EL (cell line): ENCODE measurements at places on chromosomes 2 and 18.

GRCh38 chr18:44729631-44730101 lies 49.0 kb downstream of the SETBP1 start:
- DNase-seq = peak; percentile 79

GRCh38 chr2:83565181-83565580 lies 893.9 kb downstream of the SUCLG1 start:
- no peak for DNase-seq

- DNase-seq = no peak
These were observed 49.0 kb upstream of the EPAS1 start for GRCh38 chr2:46248171-46248570.

GRCh38 chr2:234885886-234886285 lies 65.9 kb upstream of the SH3BP4 start:
- no peak for DNase-seq

DNA sequence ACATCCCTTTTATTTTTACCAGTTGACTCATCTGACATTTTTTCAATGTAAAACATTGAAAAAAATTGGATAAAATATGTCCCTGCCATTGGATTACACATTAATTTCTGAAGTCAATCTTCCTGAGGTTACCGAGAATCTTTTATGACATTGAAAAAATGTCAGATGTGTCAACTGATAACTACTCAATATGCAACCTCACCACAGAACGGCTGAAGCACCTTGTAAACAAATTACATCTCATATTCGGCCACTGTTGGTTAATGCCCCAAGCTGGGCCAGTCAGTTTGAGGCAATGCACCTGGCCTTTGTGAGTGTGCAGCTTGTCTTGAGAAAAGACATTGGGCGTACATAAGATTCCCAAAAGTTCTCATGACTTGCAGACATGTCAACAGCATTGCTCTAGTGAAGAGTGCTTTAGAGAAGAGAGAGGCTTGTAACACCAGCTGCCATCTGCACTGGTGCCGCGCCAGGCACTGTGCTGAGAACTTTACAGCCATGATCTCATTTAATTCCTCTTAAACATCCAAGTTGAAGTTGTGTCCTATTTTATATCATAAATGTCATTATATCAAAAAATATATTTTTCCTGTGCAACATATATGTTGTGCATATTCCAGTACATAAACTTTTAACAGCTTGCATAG lies 112.7 kb upstream of the SLC35G4 start:
- DNase-seq = no peak

GRCh38 chr2:2580341-2580740 lies 249.3 kb upstream of the MYT1L start:
- DNase-seq = no peak

DNA sequence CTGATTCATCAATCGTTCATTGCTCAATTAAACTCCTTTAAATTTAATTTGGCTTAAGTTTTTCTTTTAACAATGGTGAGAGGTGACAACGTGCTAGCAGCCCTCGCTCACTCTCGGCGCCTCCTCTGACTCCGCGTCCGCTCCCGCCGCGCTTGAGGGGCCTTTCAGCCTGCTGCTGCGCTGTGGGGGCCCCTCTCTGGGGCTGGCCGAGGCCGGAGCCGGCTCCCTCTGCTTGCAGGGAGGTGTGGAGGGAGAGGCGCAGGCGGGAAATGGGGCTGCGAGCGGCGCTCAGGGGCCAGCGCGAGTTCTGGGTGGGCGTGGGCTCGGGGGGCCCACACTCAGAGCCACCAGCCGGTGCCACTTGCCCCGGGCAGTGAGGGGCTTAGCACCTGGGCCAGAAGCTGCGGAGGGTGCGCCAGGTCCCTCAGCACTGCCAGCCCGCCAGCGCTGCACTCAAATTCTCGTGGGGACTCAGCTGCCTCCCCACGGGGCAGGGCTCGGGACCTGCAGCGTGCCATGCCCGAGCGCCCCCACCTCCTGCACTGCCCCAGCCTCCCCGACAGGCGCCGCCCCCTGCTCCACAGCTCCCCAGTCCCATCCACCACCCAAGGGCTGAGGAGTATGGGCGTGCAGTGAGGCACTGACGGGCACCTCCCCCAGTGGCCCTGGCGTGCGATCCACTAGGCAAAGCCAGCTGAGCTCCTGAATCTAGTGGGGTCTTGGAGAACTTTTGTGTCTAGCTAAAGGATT lies 19.6 kb downstream of the ANKMY1 start:
- DNase-seq = no peak

DNA sequence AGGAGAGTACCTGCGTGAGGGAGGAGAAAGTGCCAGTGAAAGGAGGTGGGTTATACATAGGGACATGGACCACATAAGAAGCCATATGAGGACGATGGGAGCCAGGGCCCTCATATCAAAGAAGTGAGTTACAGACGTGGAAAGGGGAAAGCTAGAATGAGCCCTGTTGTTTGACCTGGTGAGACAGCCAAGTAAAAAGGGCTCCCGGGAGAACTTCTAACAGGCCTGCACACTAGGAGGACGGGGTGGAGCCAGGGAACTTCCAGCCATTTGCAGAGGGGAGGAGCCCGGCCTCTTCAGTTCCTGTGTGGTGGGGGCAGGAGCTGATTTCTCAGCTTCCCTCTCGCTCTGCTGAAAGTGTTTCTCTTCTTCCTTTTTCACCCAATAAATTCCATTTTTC lies 84.1 kb upstream of the SLC66A3 start:
- peak; percentile 14 for DNase-seq

GRCh38 chr18:58632552-58632951 lies 3.7 kb upstream of the ALPK2 start:
- DNase-seq = no peak

- DNase-seq = no peak
These were observed 42.9 kb downstream of the AGAP1 start for GRCh38 chr2:235536711-235537110.

DNA sequence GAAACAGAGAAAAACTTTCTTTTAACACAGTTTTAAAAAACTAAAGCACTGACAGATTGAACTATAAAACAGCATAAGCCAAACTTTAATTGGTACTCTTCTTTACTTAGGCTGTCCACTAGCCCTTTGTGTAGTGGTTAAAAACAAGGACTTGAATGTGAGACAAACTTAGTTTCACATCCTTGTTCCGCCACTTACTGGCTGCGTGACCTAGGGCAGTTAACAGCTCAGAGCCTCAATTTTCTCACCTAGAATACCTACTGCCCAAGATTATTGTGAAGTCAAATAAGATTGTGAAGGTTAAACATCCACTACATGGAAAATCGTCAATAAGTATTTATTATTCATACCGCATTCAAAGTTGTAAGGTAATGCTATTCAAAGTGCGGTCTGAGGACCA lies 2.0 kb downstream of the WDR35 start:
- DNase-seq = no peak

GRCh38 chr2:217478831-217479455 lies 523.9 kb downstream of the TNS1 start:
- DNase-seq = no peak

DNA sequence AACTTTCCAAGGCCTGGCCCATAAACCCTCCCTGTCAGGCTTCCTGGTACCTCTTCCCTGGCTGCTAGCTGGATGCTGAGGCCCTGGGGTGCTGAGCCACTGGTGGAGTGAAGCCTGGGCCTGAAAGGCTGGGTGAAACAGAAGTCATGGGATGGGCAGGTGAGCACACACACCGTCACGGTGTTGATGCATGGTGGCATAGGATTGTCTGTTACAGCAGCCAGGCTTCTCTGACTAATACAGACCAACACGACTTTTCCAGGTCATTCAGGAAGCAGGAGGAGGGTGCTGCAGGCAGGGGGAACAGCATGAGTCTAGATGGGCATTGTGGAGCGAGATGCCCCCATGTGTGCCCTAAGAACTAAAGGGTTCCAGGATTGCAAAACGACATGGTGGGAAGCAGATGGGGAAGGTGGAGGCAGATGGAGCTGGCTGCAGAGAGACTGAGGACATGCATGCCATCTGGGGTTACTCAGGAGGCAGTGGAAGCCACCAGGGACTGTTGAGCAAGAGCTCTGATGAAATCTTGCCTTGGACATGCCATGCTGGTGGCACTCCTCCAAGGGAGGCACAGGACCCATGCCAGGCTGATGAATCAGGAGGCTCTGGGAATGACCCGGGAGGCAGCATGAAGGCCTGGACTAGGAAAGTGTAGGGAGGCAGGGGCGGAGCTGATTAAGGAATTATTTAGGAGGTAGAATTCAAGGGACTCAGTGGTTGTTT lies 480.9 kb downstream of the TSN start:
- peak; percentile 72 for DNase-seq

DNA sequence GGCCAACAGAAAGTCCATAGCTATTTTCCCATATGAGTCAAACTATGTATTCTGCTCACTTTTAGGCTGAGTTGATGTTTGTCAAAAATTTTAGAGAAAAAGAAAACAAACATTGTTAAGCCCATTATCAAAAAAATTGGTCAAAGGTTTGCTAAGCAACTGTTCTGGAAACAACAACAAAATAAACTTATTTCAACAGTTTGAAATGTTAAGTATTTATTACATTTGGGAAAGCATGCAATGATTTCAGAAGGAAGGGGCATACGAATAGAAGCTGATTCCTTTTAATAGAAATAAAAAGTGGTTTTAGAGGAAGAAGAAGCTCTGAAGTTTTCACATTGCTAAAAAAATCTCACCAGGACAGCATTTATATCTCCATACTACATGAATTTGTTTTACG lies 1837.5 kb upstream of the CELF4 start:
- no peak for DNase-seq

- DNase-seq = no peak
These were observed 245.7 kb downstream of the LOXHD1 start for GRCh38 chr18:46411191-46411828.

DNA sequence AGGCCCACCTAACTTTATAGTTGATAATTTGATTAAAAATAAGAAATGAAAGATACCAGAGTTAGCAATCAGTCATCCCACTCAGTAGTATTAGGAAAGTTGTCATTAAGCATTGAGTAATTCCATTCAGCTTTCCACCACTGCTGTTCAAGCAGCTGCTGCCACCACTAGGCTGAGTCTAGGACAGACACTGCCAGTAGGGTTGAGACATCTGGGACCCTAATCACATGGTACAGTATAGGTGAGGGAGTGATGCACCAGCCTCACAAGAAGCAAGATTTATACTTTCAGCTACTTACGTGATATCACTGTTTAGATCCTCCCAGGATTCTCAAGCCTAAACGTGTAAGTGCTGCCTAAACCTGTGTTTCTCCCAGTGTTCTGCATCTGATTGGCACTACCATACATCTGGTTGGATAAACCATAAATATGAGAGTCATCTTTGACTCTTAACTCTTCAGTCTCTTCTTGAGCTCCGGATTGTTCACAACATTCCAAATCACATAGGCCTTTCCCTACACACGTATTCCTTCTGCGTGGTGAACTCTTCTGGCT lies 3.2 kb downstream of the UBXN4 start:
- peak; percentile 56 for DNase-seq

DNA sequence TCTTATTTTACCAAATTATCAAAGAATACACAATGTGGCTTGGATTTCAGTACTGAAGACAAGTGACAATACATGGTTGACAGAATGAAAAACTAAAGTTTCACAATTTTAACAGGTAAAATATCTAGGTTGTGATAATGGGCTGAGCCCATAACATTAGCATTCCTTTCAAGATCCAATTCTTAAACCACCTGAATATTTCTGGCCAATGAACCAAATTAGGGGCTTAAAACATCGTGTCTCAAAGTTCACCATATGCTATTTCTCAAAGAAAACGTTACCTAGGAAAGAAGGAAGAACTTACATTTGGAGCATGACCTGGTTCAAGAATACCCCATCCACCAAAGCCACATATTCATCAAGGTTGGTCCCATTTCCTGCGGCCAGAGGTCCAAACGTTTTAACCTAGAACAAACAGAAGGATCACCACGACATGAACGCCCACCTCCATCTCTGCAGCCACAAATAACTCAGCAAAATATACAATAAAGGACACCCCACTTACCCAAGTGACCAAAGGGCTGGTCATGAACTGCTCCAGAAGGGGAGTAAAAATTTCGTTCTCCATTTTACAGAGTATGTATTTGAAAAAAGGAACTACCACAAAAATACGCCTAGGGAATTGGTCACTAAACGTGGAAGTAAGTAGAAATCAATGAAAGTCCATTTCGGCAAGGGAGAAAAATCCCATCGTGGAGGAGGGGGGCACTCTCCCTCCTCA lies 984 bp downstream of the CCDC88A start:
- peak; percentile 12 for DNase-seq

DNA sequence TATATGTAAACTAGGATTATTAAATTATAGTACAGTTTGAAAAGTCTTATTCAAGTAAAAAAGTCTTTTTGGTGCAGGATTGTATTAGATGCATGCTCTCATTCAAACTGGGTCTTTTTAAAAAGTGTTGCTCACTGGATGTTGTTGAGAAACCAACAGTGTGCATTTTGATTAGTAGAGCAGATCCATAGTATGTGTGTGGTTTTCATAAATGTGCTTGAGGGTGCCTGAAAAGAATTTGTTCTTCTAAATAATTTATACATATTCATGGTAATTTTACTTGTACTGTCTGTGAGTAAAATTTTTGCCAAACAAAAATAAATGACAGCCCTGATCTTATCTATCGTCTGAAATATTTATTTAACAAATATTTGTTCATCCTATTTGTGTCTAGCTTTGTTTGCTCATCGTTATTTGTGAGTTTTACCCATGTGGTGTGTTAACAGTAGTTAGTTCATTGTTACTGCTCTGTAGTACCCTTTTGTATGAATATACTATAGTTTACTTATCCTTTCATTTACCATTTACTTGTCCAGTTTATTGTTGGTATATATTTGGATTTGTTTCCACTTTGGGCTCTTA lies 50.4 kb downstream of the PTPN4 start:
- no peak for DNase-seq

GRCh38 chr18:6746386-6746960 lies 17.0 kb downstream of the ARHGAP28 start:
- peak; percentile 29 for DNase-seq

DNA sequence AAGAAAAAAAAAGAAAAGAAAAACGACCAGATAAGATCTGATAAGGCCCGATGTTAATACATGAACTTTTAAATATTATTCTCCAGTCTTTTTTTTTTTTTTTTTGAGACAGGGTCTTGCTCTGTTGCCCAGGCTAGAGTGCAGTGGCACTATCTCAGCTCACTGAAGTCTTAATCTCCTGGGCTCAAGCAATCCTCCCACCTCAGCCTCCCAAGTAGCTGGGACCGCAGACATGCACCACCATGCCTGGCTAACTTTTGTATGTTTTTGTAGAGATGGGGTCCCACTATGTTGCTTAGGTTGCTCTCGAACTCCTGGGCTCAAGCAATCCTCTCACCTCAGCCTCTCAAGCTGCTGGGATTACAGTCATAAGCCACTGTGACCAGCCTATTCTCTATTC lies 1.6 kb downstream of the ABCG5 start:
- DNase-seq = no peak

DNA sequence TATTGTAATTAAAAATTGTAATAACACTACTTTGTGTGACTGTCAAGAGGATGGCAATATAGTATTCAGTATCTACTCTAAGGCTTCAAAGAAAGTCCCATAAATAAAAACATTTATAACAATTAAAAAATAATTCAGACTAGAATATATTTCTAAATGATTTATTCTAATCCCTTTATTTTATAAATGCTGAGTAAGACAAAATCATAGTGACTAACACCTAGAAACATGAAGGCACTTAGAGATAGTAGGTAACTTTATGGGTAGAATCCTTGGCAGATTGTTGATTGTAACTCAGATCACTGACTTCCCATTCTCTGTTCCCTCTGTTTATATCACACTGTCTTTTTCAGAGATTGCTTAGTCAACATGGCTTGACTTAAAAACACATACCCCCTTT lies 78.6 kb upstream of the EPB41L5 start:
- DNase-seq = no peak
